Hematopoietic multipotent progenitor cell treated with erythropoietin and hydrocortisone succinate and interleukin-3 and kit ligand, for 4 days (in vitro differentiated cells): ENCODE measurements at places on chromosomes 2 and 18.

DNA sequence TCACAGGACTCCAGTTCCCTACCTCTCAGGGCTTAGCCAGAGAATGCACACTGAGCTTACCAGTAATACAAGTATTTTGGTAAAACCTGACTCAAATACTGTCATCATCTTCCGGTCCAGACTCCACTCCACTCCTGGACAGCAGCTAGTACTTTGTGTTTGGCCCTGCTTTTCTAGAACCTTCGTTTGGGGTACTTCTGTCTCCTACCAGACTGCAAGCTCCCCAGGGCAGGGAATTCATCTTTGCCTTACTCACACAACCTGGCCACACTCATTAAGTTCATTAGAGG is 108.9 kb upstream of the CDC42EP3 start:
- no peak for DNase-seq

DNA sequence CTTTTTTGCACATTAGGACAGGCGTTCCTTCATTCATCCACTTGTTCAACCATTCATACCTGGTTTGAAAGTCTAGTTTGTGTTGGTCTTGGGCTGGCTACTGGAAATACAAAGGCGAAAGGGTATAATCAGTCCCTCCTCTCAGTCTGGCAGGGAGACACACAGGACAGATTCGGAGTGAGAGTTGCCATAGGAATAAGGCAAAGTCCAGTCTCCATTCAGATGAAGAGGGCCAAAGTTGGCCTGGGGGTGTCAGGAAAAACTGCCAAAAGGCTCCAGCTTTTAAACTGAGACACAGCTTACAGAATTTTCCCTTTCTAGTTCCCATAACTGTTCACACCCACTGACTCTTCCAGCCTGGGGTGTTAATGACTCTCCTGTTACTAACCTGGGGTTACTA is 96.3 kb upstream of the AQP4 start:
- no peak for DNase-seq

DNA sequence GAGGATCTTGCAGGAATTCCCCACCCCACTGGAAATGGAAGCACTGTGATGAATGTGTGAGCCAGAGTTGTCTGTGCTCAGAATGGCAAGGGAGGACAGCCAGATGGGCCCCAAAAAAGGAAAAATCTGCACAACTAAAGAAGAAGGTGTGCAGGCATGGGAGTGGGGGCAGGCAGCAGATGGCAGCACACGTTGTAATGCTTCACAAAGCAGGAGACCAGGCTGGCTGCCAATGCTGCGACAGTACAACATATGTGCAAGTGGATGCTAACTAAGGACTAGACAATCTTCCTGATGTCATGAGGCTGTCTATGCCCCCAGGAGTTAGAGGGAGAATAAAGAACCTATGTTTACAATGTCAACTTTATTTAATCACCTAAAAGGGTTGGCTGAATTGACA is 27.2 kb downstream of the ST6GAL2 start:
- DNase-seq = no peak

GRCh38 chr2:85421260-85422071 is 3.0 kb downstream of the SH2D6 start:
- peak; percentile 60 for DNase-seq

DNA sequence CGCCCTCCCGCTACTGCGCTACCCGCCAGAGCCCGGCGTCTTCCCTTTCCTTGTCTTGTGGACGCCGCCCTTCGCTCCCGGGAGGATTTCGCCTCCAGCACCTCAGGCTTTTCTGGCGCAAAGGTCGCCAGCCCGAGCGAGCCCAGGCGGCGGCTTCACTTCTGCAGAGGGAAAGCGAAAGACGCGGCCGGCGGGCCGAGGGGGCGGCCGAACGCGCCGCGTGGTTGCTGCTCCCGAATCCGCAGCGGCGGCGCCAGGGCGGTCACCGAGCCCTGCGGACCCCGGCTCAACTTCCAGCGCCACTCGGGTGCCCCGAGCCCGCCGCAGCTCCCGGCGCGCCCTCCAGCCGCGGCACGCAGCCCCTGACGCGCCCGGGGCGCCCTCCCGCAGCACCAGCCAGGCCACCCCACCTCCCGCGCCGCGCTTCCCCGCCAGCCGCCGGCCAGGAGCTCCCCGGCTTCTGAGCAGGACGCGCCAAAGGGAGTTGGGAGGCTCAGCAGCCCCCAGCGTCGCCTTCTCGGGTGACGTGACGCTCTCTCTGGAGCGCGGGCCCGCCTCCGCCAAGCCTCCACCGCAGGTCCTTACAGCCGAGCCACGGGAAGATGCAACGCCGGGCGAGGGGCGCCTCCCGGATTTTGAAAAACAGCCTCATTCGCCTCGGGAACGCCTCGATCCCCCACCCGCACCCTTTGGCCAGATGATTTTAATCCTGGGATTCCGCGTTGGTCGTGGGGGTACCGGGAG is 84.9 kb upstream of the EPB41L3 start:
- DNase-seq = peak; percentile 15

- DNase-seq = no peak
These were observed 175.2 kb downstream of the LOXHD1 start for GRCh38 chr18:46481847-46482245.

GRCh38 chr2:178858896-178859625 is 51.8 kb upstream of the TTN start:
- no peak for DNase-seq

- no peak for DNase-seq
These were observed 217.0 kb downstream of the C1D start for GRCh38 chr2:67845621-67846369.

DNA sequence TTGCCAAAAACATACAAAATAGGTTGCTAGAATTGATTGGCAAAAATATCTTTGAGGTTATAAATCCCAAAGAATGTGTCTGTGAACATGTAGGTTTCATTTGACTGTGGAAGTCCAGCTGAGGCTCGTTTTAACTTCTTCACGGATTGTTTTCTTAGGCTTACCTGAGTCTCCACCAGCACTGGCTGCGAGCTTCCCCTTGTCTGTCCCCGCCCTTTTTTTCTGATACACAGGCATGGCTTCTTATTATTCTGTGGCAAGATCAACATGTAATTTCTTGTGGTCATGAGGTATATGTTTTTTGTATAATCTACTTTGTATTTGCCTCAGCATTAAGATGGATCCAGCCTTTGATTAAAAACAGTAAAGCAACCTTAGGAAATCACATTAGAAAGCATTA is 7.2 kb upstream of the SLC40A1 start:
- peak; percentile 79 for DNase-seq

DNA sequence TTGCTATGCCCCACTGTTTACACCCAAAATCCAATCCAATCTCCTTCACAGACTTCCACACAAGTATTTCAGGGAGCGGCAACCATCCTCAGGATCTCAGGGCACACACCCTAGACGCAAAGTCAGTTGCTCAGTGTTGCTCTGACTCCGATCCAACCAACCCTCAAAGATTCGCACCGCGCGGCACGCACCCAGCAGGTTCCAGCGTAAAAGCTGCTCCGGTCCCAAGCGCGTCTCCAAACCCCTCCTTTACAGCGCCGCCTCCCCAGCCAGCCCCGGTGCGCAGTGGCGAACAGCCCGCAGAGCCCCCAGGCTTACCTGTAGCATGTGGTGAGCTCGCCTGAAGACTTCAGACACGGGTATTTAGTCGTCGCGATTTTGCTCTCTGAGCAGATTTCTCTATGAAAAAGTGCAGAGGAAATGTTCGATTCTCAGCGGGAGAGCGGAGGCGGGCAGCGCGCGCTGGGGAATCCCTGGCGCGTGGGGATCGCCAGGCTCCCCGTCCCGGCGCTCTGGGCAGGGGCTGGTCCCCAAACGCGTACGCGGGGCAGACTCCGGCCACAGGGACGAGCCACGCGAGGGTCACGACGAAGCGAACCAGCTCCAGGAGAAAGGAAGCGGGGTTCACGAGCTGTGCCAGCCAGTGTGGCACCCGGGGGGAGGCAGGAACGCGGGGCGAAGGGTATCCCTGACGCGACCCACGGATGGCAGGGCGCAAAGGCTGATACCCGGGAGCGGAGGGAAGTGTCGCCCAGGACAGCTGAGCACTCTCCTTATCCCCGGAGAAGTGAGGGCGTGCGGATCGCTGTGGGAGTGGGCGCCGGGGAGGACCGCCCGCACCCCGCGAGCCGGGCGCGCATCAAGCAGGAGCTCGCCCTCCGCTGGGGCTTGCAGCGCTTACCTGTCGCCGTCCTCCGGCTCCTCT is 650 bp downstream of the CCBE1 start:
- DNase-seq = peak; percentile 2

DNA sequence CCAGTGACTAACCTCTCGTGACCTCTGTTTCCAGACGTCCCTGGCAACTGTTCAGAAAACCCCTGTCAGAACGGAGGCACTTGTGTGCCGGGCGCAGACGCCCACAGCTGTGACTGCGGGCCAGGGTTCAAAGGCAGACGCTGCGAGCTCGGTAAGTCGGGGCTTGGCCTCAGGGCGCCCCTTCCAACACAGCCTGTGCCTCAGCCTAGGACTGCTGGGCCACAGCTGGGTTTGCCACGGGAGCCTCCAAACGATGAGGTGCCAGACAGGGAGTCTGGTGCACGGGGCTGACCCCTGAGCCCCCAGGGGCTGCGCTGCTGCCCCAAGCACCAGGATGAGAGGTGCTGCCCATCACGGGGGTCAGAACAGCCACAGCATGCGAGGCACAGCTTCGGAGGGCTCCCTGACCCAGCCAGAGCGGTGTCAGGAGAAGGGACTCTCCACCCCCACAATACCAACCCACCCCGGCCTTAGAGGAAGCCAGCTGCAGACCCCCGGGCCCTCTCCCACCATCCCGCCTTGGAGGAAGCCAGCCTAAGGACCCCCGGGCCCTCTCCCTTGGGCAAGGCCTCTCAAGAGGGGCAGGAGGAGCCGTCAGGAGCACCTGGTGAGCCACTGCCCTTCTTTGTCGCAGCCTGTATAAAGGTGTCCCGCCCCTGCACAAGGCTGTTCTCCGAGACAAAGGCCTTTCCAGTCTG is 20.3 kb downstream of the MTERF4 start:
- DNase-seq = no peak

DNA sequence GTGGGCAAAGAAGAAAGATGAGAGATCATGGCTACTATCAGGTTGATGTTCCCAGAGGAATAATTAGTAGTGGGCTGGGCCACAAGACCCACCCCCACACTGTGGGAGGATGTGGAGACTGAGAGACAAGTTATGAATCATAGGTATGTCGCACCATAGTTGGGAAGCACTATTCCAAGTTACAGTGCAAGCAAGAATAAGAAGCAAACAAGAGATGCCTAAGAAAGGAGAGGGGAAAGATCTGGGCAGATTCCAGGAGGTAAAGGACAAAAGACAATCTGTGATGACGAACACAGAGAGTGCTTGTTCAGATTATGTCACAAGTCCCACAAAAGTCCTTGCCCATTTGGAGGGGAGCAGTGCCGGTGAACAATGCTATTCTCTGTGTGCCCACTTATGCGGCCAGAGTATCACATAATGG is 56.6 kb downstream of the FAM228A start:
- DNase-seq = no peak

DNA sequence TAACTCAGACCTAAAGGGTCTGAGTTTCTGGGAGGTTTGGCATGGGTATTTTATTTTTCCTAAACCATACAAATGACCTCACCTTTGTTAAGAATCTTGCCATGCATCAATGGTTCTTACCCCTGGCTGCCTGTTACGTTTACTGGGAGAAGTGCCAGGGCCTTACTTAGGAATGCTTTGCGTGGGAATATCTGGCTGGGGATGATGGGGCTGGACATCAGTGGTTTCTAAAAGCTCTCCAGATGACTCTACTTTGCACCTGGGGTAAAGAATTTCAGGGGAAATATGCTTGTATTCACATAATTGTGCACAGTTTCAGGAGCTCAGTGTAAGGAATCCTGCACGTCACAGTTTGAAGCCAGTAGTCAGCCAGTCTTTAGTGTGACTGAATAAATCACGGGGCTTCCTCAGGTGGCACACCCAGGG is 18.2 kb upstream of the DAW1 start:
- DNase-seq = no peak

DNA sequence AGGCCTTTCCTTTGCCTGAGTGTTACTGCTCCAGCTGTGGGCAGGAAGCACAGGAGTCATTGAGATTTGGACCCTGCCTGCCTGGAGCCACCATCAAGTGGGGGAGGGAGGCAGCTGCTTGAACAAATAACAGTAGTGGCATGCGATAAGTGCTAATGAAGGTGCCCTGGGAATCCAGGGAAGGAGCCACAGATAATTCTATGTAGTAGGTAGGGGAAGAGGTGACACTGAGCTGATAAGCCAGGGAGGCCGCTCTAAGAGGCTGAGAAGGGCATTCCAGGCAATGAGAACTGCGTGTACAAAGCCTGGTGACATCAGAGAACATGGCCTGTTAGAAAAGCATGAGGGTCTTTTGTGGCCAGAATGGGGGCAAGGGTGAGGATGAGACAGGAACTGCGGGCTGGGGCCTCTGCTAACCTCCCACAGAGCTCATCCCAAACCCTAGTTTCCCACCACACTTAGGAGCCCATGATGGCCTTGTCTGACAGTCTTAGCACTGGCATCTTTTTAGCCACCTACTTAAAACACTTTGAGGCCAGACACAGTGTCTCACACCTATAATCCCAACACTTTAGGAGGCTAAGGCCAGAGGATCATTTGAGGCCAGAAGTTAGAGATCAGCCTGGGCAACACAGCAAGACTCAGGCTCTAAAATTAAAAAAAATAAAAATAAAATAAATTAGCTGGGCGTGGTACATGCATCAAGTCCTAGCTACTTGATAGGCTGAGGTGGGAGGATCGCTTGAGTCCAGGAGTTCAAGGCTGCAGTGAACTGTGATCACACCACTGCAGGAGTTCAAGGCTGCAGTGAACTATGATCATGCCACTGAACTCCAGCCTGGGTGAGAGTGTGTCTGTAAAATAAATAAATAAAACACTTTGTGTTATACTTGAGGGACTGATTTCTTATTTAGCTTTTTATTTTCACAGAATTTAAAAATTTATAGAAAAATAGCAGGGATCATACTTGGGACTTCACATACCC is 58.9 kb downstream of the TET3 start:
- DNase-seq = no peak

DNA sequence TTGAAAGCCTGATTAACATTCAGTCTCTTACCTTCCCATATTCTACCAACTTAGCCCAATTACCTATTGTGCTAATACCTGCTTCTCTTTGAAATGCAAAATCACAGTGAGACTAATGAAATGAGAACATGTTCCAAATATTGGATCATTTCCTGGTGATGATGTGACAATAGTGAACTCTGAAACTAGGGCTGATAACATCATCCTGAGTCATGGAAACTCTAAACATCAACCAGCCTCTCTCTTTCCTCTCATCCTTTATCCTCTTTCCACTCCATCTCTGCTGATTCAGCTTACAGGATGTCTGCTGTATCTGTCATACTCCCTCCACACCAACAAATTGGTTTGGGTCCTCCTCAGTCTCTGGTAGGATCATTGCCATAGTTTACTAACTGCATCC is 98.8 kb upstream of the NCKAP5 start:
- DNase-seq = no peak

GRCh38 chr2:50529600-50530218 is 502.2 kb downstream of the NRXN1 start:
- peak; percentile 66 for DNase-seq

GRCh38 chr2:172969609-172970008 is 106.0 kb upstream of the MAP3K20 start:
- DNase-seq = no peak

- peak; percentile 87 for DNase-seq
These were observed 116.0 kb downstream of the CDC42EP3 start for GRCh38 chr2:37555457-37555856.

DNA sequence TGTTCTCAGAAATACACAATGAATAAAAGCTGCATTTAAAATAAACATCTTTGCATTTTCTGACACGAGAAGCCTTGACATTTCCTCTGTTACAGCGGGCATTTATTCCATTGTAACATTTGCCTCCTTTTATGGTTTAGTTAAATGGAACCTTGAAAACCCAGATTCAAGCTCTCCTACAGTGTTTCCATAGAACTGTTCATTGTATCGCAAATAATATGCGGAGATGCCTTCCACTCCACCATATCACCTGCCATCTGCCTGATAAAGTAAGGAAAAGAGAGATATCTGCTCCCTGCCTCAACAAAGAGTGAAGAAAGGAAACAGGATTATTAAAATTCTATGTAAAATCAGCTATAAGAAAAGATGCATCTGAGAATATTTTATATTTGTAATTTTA is 69.8 kb downstream of the CDH19 start:
- no peak for DNase-seq
